ENCODE measurements at places on chromosomes 1 and 21.
A peak's percentile ranks its signal among the peaks of the same experiment; 100 is the strongest.

DNA sequence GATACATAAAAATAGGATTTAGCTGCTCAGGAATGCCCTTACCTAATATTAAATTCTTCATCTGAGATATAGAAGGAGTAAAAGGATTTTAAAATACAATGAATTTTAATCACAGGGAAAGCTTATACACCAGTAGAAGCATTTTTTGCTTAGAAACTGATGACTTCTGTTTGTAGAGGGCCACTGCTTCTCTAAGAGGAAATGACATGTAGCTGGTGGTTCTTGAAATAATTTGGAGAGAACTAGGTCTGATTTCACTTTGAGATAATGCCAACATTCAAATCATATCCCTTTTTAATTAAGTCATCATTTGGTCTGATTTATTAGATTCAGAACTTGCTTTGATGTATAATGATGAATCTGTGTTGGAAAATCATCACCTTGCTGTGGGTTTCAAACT, 166.6 kb upstream of the SGIP1 start:
- no peak for DNase-seq

DNA sequence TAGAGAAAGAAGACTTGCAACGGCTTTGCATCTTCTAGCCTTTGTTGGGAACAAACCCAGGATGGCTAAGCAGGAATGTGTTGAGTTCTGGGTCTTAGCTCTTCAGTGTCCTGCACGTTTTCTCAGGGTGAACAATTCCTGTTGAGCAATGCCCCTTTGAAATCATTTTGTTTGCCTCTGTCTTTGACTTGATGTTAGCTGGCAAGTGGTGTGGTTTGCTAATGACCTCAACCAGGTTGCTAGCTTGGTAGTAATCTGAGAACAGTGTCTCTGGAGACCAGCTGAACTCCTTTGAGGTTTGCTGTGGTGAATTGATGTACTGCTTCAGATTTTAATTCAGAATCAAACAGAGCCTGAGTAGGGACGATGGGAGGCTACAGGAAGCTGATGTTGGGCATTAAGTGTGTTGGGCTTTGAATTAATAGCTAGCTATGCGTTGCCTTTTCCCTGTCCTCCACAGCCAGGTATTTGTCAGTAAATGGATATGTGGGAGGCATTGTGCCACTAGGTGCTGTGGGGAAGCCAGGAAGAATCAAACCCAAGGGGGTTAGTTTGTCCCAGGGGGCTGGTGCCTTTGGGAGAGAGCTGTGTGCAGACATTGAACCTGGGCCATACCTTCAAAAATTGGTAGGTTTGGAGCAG, 23.3 kb upstream of the SRSF10 start:
- DNase-seq = peak; percentile 59

DNA sequence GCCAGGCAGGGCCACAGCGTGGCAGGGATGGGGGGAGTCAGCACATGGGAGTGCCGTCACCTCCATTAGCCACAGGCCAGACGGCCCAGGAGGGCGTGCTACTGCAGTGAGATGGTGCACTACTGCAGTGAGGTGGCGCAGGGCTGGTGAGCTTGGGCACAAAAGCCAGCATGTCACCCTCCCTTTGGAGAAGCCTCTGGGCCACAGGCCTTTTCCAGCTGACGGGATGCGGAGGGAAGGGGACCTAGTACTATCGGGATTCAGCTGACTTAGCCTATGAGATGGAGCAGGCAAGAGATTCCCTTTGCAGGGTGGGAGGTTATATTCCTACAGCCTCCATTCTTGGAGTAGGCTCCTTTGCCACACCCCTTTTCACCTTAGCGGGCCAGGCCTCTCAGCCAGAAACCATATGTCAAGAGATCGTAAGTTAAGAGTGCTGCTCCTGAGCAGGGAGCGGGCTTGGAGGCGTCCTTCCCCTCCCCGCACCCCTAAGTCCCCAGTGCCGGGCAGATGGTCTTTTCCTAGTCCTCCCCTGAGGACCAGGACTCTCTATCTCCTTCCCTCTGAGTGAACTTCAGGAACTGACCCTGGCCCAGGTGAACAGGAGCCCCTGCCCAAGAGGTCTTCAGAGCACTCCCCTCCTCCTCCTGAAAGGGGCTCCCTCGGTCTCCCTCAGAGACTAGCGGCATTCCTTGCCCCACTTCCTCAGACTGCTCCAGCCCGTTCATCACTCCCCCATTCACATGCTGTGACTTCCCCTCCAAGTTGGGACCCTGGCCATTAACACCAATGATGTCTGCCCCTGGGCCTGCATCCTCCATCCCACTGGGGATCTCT, 8.2 kb downstream of the NES start:
- DNase-seq = peak; percentile 71

DNA sequence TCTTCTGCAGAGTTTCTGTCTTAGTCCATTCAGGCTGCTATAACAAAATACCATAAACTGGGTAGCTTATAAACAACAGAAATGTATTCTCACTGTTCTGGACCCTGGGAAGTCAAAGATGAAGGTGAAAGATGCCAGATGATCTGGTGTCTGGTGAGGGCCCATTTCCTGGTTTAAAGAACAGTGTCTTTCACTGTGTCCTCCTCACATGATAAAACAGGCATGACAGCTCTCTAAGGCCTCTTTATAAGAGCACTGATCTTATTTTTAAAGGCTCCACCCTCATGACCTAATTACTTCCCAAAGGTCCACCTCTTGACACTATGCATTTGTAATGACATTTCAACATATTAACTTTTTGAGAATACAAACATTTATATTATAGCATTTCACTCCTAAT, 250.2 kb upstream of the ZRANB2 start:
- DNase-seq = no peak

DNA sequence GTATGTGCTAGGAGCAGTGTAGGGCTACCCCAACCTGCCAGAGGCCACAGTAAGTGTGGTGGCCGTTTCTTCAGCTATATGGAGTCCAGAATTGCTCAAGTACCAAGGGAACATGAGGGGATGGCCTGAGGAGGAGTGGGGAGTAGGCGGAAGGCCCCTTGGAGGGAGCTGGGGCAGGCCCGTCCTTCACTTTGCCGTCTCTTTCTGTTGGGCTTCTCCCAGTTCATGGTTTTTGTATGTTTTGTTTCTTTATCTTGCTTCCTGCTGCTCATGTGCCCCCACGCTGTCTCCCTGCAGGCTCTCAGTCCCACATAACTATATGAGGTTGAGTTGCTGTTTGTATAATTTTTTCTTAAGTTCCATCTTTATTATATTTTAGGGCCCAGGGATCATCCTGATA, 5.9 kb upstream of the DPH2 start:
- DNase-seq = no peak

DNA sequence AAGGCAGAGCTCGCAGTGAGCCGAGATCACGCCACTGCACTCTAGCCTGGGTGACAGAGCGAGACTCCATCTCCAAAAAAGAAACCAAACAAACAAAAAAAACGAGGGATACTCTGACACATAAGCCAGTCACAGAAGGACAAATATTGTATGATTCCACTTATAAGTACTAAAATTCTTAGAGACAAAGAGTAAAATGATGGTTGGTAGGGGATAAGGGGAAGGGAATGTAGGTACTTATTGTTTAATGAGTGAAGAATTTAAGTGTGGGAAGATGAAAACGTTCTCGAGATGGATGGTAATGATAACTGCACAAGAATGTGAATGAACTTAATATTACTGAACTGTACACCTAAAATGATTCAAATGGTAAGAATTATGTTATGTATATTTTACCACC, 66.7 kb upstream of the GUCA2A start:
- DNase-seq = no peak

DNA sequence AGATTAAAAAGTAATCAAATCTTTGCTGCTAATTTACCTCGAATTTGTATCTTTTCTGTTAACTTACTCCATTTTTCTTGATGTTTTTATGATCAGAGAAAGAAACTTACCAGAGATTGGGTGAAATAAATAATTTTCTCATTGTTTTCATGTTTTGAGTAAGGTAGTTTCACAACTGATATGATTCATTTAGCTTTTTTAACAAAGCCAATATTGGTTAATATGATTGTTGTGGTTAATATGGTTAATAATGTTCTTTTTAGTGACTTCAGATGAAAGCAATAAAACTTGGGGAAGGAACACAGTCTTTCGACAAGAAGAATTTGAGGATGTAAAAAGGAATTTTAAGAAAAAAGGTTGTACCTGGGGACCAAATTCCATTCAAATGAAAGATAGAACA, 48.1 kb downstream of the MAP3K21 start:
- DNase-seq = no peak

Measured in GM23338 (cell line).